ENCODE measurements at places on chromosomes 12 and 14. TPM values are rescaled to one million over a fixed set of nuclear protein-coding genes. Genes with fewer than 3 reads are reported as not detected.

DNA sequence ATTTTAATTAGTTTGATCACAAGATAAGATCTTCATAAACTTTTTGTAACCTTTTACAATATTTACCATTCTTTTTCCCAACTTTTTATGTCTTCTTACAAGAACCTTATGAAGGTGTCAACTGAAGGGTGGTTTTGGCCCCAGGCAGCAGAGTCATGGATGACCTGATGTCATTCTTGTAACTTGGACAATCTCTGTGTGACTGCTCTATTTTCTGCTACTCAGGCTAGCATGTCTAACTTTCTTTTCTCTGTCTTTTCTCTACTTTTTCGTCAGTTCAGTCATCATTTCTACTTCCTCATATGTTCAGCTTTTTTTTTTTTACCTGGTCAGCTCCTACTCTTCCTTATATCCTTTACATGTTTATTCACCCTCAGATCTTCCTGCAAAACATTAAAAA is 150.7 kb upstream of the PTPRQ start:
- no peak for DNase-seq

DNA sequence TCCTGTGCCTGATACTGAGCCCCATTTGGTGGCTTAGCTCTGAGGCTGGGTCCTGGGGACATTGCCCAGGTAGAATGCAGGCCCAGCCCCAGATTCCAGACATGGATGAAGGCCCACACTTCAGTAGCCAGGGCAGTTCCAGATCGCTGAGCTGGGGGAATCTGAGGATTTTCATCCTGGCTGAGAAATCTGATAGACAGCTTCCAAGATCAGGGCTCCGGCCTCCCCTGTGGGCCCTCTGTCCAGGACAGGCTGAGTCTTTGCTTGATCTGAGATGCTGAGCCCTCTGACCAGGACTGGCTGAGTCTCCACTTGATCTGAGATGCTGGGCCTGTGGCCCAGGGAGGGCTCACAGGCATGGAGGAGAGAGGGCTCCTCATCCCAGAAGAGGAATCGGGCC is 3.3 kb upstream of the RASAL1 start:
- DNase-seq = no peak

The PLXNC1 gene
- total RNA-seq = 53.3 TPM

- DNase-seq = no peak
Observed at GRCh38 chr14:22939684-22940083, 10.5 kb upstream of the PRMT5 start.

DNA sequence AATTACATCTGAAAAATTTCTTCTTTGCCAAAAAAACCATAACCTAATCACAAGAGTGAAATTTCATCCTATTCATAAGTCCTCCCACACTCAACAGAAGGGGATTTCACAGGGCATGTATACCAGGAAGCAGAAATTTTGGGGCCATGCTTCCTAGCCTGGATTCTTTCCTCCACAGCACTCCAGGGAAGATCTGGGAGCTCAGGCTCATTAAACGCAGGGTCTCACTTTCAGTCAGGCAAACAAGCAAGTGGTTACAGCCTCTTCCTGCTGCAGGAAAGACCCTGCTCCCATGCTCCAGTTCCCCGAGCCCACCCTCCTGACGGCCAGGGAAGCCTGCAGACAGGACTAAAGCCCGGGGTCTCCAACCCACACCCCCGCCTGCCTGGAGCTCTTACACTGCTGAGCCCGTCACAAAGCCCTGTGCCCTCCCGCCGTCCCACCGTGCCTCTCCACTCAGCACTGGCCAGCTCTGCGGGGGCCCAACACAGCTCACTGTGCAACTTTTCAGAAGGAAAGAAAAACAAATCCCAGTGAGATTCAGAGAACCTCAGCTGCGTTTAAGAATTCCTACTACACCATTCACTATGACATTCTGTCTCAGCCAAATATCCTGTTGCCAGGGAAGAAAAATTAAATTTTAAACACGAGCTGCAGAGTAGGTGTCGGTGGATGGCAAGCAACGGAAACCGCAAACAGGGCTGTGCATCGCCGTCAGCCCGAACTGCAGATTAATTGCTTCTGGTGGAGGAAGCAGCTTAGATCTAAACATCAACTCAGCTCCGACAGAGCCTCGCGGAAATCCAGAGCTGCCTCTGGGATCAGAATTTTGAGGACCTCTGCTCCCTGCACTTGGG is 106.7 kb upstream of the SFSWAP start:
- peak; percentile 64 for DNase-seq

The NID2 gene
- total RNA-seq = 106 TPM

The MAPKAPK5 gene
- 54.8 TPM for total RNA-seq

GRCh38 chr14:24194186-24194872 is 912 bp downstream of the TM9SF1 start:
- DNase-seq = no peak

The RTRAF gene
- total RNA-seq = 145 TPM
